ENCODE measurements at places on chromosomes 6 and 20.
A peak's percentile ranks its signal among the peaks of the same experiment; 100 is the strongest.

GRCh38 chr6:27616328-27617045 is 143.6 kb upstream of the ZNF184 start:
- DNase-seq, result no peak
- peak overlapping the region; percentile 94 for H3K4me3 ChIP-seq
- H3K36me3 ChIP-seq, result no peaks in the 10 kb centered on the region

DNA sequence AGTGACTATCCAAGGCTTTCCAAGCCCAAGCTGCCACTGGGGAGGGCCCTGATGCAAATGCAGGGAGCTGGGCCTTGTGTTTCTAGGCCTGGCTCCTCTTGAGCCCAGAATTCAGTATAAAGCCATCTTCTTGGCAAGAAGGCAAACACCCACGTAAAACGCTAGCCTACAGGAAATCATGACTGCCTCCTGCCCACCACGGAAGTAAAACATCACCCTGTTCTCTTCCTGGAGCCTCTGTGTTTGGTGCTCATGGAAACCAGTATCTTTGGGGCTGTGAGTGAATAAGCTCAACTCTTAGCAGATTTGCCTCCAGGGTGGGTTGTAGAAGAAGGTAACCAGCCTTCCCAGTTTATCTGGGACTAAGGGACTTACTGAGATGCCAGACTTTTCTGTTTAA is 271.0 kb downstream of the ZNF217 start:
- no peak for DNase-seq
- H3K27ac ChIP-seq, result no peak overlapping the region
- no peak overlapping the region for H3K4me3 ChIP-seq
- no peaks in the 10 kb centered on the region for H3K27me3 ChIP-seq
- peaks cover 19% of the 10 kb centered on the region for H3K36me3 ChIP-seq

DNA sequence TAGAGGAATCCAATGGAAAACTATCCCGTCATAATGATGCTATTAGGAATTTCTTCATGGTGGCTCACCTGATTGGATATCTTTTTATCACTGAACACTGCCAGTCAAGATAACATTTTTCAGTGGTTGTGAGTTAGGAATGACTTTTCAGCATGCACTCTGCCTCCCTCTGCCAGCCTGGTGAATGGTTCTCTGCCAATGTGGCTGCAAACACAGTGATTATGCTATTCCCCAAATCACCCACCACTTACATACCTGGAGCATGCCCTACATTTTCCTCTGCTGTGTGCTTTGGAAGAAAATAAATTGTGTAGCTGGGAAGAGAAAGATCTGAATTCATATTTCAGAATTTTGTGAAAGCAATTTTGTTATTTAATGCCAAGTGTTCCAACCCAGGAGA is 102.6 kb upstream of the LAMP5 start:
- peaks cover 4% of the 10 kb centered on the region for H3K36me3 ChIP-seq
- H3K27ac ChIP-seq, result no peak overlapping the region
- no peak overlapping the region for H3K4me3 ChIP-seq
- DNase-seq, result no peak
- H3K4me1 ChIP-seq, result peaks cover 7% of the 10 kb centered on the region
- no peaks in the 10 kb centered on the region for H3K27me3 ChIP-seq

DNA sequence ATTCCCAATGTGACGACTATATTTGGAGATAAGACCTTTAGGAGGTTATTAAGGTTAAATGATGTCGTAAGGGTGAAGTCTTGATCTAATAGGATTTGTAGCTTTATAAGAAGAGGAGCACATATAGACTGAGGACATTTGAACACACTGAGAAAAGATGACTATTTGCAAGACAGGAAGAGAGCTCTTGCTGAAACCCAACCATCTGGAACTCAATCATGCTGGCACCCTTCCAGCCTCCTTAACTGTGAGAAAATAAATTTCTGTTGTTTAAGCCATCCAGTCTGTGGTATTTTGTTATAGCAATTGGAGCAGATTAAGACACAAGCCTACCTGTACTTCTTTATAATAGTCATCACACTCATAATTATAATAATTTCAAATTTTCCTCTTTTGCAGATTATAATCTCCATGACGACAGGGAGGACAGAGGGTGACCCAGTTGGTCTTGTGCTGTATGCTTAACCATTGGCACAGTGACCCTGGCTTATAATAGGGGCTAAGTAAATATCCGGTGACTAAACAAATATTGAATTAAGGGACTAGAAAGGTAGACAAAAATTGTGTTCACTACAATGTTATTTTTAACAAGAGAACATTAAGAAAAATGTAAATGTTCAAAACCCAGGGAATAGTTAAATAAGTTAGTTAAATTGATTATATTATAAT is 206.4 kb upstream of the HDDC2 start:
- H3K4me1 ChIP-seq, result peaks cover 11% of the 10 kb centered on the region
- H3K27me3 ChIP-seq, result no peaks in the 10 kb centered on the region
- no peaks in the 10 kb centered on the region for H3K36me3 ChIP-seq

DNA sequence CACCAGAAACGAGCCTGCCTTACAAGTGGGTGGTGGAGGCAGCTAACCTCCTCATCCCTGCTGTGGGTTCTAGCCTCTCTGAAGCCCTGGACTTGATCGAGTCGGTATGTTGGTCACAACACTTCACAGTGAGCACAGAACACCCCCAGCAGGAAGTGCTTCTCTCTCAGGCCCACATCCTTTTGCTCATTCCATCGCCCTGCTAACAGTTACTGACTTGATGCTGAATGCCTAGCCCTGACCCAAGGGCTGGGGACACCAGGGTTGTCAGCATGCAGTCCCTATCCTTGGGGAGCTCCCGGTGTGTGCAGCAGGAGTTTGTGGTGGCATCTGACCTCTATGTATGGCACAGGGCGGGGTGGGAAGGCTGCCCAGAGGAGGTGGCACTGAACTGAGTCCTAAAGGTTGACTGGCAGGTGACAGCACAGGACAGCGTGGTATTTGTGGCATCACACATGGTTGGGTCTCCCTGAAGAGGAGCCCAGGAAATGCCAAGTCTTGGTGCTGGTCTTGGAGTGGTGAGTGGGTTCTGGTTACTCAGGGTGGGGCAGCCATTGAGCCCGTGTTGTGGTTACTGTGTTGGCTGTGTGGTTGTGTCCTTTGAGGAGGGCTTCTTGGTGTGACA is 26.7 kb downstream of the GTSF1L start:
- no peak overlapping the region for H3K4me3 ChIP-seq
- no peak for DNase-seq
- H3K4me1 ChIP-seq, result no peaks in the 10 kb centered on the region
- no peak overlapping the region for H3K27ac ChIP-seq
- H3K36me3 ChIP-seq, result peaks cover 8% of the 10 kb centered on the region
- no peaks in the 10 kb centered on the region for H3K27me3 ChIP-seq

DNA sequence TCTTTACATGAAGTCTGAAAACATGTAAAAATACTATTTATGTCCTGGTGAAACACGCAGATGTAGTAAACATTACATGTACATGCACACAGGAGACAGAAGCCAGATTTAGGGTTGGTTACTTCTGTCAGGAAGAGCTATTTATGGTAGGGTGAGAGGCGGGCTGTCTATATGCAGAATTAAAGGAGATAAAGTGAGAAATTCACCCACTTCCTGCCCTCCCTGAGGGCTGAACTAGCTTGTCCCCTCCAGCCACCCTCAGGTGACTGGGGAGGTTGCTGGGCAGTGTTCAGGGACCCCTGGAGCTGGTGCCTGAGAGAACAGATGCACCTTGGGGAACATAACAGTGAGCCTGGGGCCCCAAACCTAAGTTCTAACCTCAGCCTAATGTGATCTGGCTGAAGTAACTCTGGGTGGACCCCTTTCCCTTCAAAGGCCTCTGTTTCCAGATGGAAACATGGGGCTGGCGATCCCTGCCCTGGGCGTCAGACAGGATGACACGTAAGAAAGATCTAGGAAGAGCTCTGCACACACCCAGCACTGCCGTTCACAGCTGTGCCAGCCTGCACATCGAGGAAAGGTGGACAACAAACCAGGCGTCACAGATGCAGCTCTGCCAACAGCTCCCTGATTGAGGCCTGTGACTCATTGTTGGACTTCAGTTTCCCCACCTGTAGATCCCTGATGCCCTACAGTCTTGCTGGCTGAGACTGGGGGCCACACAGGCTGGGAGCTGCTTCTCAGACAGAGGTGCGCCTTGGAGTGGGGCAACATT is 1.3 kb downstream of the PI16 start:
- H3K36me3 ChIP-seq, result no peaks in the 10 kb centered on the region
- no peak overlapping the region for H3K27ac ChIP-seq
- no peaks in the 10 kb centered on the region for H3K4me1 ChIP-seq
- H3K27me3 ChIP-seq, result peaks cover 3% of the 10 kb centered on the region
- H3K4me3 ChIP-seq, result no peak overlapping the region

DNA sequence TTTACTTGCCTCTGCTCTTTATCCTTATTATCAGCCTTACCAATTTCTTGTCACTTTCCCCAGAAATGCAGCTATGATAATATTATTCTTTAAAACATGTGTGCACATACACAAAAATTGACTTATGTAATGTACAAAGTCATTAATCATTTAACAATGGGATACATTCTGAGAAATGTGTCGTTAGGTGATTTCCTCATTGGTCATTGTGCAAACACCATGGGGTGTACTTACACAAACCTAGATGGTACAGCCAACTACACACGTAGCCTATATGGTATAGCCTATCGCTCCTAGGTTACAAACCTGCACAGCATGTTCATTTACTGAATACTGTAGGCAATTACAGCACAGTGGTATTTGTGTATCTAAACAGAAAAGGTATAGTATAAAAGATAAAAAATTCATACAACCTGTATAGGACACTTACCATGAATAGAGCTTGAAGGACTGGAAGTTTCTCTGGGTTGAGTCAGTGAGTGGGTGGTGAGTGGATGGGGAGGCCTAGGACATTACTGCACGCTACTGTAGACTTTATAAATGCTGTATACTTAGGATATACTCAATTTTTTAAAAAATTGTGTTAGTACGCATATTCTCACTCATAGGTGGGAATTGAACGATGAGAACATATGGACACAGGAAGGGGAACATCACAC is 56.9 kb downstream of the HIVEP1 start:
- DNase-seq, result no peak
- H3K4me3 ChIP-seq, result no peak overlapping the region
- peaks cover 15% of the 10 kb centered on the region for H3K36me3 ChIP-seq
- no peaks in the 10 kb centered on the region for H3K27me3 ChIP-seq
- peaks cover 34% of the 10 kb centered on the region for H3K4me1 ChIP-seq

GRCh38 chr6:151553416-151554165 is 59.8 kb downstream of the CCDC170 start:
- H3K36me3 ChIP-seq, result no peaks in the 10 kb centered on the region
- no peak for DNase-seq
- no peaks in the 10 kb centered on the region for H3K4me1 ChIP-seq
- no peak overlapping the region for H3K27ac ChIP-seq
- H3K4me3 ChIP-seq, result no peak overlapping the region

GRCh38 chr6:147633191-147633590 is 124.7 kb downstream of the SAMD5 start:
- H3K27ac ChIP-seq, result no peak overlapping the region
- H3K27me3 ChIP-seq, result peaks cover 8% of the 10 kb centered on the region
- no peak for DNase-seq
- no peaks in the 10 kb centered on the region for H3K4me1 ChIP-seq
- peaks cover 5% of the 10 kb centered on the region for H3K36me3 ChIP-seq
- H3K4me3 ChIP-seq, result no peak overlapping the region

DNA sequence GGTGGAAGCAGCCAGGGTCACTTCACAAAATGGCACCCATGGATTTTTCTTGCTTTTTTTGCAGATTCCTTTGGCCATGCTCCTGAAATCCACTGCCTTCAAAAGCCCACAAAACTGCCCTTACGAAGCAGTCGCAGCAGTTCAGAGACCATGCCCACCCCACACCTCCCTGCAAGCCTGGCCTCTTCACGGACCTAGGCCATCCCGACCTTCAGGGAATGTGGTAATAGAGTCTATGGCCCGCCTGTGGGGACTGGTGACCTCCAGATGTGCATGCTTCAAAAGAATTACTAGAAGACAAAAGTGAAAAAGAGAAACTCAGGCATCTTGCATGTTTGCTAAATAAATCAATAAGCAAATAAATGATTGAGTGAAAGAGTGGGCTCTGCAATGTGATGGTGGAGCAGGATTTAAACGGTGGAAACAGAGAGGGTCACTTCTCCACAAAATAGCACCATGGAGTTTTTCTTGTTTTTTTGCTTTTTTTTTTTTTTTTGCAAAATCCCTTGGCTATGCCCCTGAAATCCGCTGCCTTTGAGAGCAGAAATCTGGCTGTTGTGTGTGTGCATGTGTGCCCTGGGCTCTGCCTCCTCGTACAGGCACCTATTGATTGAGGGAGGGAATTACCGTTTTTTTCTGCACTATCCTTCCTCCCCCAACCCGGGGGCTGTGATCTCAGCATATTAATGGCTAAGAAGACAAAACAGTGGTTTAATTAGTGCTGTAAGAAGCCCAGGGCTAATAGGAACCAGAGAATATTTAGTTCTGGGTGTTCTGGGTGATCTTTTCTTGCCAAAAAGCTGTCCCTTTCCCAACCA is 107.4 kb downstream of the PXDC1 start:
- no peaks in the 10 kb centered on the region for H3K27me3 ChIP-seq
- peak; percentile 39 for DNase-seq
- H3K4me3 ChIP-seq, result no peak overlapping the region

- H3K4me3 ChIP-seq, result no peak overlapping the region
- no peak overlapping the region for H3K27ac ChIP-seq
- H3K4me1 ChIP-seq, result peaks cover 16% of the 10 kb centered on the region
- peaks cover 5% of the 10 kb centered on the region for H3K36me3 ChIP-seq
- no peak for DNase-seq
- no peaks in the 10 kb centered on the region for H3K27me3 ChIP-seq
Measured at GRCh38 chr6:89582669-89583325, 55.8 kb downstream of the LYRM2 start.

DNA sequence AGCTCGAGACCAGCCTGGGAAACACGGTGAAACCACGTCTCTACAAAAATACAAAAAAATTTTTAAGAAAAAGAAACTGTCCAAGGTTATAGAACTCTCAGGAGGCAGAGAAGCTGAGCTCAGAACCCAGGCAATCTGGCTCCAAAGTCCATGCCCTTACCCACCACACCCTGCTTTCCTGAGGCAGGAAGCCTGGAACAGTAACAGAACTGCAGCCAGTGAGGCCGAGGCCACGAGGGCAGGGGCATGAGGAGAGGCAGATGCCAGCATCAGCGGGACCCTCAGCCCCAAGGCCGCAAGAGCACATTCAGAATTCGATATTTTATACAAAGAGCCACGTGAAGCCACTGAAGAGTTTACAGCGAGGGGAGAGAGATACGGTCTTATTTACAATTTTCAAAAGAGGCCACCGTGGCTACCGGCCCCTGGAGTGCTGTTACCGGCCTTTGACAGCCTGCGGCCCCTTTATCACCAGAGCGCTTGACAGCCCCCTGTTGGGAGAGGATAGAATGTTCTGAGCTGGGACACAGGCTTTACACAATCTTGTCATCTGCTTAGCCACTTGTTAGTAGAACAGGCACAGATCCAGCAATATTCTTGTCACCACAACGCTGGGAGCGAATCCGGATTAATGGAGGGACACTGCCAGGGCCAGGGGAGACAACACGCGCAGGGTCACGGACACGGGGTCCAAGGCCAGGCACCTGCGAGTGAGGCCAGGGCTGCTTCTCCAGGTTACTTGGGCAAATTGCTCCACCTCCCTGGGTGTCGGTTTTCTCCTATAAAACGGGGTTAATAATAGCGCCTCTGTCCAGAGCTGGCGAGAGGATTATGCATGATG is 5.6 kb downstream of the SPATA2 start:
- H3K27me3 ChIP-seq, result no peaks in the 10 kb centered on the region
- DNase-seq, result no peak
- peaks cover 29% of the 10 kb centered on the region for H3K4me1 ChIP-seq
- peak overlapping the region; percentile 82 for H3K27ac ChIP-seq
- H3K36me3 ChIP-seq, result peaks cover 12% of the 10 kb centered on the region
- peak overlapping the region; percentile 73 for H3K4me3 ChIP-seq

GRCh38 chr20:38201356-38201755 is 36.3 kb upstream of the TGM2 start:
- no peak overlapping the region for H3K27ac ChIP-seq
- no peak for DNase-seq
- no peaks in the 10 kb centered on the region for H3K4me1 ChIP-seq
- no peak overlapping the region for H3K4me3 ChIP-seq
- peaks cover 15% of the 10 kb centered on the region for H3K27me3 ChIP-seq
